GDM1 (cell line): ENCODE measurements at places on chromosomes 7 and 10.

- DNase-seq = no peak
Observed at GRCh38 chr10:133132473-133133291, 27.3 kb upstream of the KNDC1 start.

GRCh38 chr7:31791881-31792280 is 104.9 kb downstream of the PPP1R17 start:
- no peak for DNase-seq

DNA sequence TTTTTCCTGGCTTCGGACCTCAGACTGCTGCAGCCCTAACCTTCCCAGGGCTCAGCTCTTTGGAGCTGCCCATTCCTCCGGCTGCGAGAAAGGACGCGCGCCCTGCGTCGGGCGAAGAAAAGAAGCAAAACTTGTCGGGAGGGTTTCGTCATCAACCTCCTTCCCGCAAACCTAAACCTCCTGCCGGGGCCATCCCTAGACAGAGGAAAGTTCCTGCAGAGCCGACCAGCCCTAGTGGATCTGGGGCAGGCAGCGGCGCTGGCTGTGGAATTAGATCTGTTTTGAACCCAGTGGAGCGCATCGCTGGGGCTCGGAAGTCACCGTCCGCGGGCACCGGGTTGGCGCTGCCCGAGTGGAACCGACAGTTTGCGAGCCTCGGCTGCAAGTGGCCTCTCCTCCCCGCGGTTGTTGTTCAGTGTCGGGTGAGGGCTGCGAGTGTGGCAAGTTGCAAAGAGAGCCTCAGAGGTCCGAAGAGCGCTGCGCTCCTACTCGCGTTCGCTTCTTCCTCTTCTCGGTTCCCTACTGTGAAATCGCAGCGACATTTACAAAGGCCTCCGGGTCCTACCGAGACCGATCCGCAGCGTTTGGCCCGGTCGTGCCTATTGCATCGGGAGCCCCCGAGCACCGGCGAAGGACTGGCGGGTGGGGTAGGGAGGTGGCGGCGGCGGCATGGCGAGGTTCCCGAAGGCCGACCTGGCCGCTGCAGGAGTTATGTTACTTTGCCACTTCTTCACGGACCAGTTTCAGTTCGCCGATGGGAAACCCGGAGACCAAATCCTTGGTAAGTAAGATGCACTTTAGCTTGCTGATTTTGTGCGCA is at the start of gene PLXDC2:
PLXDC2 (plus strand) TSS at position 22 of the 820 bp plus-strand sequence.
- peak; percentile 12 for DNase-seq

GRCh38 chr10:127833804-127834203 is 58.9 kb downstream of the CLRN3 start:
- DNase-seq = no peak

DNA sequence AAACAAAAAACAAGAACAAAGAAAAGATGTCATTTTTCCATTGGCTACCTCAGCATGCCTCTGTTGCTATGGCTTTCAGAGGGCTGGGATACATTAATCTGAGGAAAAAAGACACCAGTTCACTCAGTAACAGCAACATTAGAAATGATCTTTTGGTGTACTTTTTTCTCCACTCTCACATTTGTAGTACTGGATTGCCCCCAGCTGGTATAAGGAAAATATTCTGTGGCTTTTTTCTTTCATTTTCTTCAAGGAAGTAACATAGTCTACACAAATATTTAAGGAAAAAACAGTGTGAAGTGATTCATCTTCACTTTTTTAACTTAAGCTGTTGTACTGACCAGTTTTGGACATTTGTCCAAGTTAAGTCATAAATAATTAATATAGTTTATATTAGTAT is 482.3 kb downstream of the SORCS1 start:
- DNase-seq = no peak

GRCh38 chr10:3848775-3849635 is 64.0 kb upstream of the KLF6 start:
- DNase-seq = no peak

DNA sequence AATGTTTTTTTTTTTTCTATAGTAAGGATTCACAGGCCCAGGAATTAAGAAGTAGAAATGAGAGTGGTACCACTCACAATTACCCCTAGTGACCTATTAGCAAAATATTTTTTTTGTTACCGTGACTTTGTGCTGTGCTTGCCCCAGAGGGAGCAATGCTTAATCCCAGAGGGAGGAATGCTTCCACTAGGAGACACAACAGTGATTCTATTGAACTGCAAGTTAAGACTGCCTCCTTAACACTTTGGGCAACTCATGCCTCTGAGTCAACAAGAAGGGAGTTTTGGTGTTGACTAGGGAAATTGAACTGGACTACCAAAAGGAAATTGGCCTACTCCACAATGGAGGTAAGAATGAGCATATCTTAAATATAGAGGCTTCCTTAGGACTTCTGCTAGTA is 17.2 kb upstream of the MEOX2 start:
- DNase-seq = no peak
